ENCODE measurements at places on chromosomes 7 and 10.

DNA sequence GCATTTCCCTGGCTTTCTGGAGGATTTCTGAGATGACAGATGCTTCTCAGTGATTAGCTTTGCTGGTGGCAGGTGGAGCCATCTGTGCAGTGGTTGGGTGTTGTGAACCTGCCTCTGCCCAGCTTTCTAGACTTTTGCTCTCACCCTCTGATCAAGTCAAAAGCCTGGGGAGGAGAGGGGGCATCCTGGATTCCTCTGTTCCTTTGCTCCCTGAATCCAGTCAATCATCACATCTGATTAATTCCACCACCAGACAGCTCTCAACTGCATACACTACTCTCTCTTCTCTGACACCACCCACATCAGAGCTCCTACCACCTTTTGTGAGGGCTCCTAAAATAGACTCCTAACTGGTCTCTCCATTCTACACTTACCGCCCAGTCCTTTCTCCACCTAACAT lies 283.5 kb downstream of the WDR11 start:
- no peak for DNase-seq

GRCh38 chr7:125326666-125327255 lies 397.1 kb upstream of the POT1 start:
- DNase-seq: no peak

GRCh38 chr7:99128076-99128950 lies 15.6 kb downstream of the SMURF1 start:
- no peak for DNase-seq

DNA sequence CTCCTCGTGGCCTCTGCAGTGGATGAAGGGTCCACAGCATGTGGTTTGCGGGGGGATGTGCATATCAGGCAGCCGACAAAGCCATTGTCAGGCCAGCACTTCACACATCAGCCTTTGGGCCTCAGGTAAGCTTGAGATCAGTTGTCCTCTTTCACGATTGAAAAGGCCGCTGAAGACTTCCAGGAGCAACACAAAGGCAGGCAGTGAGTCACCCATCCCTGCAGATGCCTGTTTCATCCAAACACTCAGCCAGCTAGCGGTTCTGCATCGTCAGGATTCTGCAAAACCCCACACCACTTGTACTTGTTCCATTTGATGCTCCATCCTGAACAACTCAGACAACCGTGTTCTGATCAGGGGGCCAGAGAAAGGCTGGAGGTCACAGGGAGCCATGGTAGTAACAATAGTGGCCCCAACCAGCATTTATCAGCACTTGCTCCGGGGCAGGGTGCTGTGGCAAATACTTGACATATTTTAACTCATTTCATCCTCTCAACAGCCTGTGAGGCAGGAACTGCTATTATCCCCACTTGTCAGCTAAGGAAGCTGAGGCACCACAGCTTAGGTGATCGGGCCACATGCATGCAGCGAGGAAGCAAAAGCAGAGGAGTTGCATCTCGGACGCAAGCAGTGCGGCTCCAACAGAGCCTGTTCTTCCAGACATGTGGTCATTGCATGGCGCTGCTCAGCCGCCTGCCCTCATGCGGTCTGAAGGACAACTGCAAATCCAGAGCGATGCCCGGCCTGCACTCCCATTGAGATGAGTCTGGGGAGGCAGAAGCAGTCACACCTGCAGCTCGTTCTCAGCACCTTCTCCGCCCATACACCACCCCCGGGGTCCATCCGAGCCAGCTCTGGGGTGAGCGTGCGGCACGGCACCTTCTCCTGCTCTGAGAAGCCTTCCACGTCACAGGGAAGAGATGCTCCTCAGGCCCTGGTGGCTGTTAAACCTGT lies 144.9 kb downstream of the PAXIP1 start:
- no peak for DNase-seq

GRCh38 chr7:67484244-67484751 lies 487.7 kb downstream of the TYW1 start:
- DNase-seq: no peak

GRCh38 chr7:115226410-115226809 lies 304.5 kb downstream of the MDFIC start:
- DNase-seq: no peak

GRCh38 chr10:29618341-29619171 lies 16.2 kb downstream of the SVIL start:
- DNase-seq: no peak

DNA sequence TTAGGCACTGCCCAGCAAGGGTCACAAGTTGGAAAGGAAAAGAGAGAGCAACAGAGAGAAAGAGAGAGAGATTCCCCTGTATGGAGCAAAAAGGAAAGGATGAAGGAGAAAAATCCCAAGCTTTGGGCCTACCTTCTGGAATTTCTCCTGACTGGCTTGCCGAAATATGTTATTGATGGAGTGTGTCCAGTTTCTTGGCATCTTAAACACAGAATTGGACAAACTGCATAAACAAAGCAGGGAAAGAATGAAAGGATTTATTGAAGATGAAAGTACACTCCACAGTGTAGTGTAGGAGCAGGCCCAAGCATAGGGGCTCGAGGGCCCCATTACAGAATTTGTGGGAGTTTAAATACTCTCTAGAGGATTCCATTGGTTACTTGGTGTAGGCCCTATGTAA lies 627.8 kb upstream of the CNTNAP2 start:
- DNase-seq: no peak

GRCh38 chr10:89580243-89580642 lies 44.8 kb upstream of the SLC16A12 start:
- DNase-seq: no peak

- peak; percentile 31 for DNase-seq
These were observed 598 bp downstream of the MMS19 start for GRCh38 chr10:97497572-97498075.

- no peak for DNase-seq
These were observed 18.5 kb downstream of the SRI start for GRCh38 chr7:88201305-88201704.

GRCh38 chr10:119783665-119784027 lies 57.8 kb downstream of the INPP5F start:
- no peak for DNase-seq

- no peak for DNase-seq
These were observed 162.3 kb upstream of the NPS start for GRCh38 chr10:127386606-127387327.

DNA sequence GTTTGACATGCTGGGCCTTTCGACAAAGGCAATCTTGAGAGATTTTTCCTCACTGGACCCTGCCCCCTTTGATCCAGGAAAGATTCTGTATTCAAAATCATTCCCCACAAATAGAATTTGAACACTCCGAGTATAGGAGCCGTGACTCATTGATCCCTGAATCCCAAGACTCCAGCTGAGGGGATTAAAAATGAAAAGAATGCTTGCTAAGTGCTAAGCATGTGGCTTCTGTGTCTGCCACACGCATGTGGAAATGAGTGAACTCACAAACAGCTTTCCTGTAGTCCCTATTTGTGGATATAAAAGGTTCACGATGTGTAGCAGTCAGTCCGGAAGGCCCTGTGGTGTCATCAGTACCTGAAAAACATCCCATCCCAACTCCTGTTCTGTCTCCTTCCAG lies 674.3 kb downstream of the SDK1 start:
- DNase-seq: no peak

DNA sequence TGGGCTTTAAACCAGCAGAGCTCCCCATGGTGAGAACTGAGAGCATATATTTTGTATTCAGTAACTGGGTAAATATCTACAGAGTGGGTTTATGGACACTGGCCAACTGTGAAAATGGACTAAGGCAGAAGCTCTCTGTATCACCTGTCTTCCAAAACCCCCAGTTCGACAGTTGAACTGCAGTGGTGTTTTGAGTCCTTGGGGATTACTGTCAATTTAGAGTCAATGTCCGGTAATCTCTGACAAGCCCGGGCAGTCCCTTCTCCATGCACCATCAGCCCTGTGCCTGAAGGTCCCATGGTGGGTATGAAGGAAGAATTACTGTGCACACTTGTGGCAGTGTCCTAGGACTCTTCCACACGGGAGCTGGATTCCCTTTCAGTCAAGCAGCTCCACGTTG lies 235.0 kb downstream of the CCSER2 start:
- DNase-seq: no peak

DNA sequence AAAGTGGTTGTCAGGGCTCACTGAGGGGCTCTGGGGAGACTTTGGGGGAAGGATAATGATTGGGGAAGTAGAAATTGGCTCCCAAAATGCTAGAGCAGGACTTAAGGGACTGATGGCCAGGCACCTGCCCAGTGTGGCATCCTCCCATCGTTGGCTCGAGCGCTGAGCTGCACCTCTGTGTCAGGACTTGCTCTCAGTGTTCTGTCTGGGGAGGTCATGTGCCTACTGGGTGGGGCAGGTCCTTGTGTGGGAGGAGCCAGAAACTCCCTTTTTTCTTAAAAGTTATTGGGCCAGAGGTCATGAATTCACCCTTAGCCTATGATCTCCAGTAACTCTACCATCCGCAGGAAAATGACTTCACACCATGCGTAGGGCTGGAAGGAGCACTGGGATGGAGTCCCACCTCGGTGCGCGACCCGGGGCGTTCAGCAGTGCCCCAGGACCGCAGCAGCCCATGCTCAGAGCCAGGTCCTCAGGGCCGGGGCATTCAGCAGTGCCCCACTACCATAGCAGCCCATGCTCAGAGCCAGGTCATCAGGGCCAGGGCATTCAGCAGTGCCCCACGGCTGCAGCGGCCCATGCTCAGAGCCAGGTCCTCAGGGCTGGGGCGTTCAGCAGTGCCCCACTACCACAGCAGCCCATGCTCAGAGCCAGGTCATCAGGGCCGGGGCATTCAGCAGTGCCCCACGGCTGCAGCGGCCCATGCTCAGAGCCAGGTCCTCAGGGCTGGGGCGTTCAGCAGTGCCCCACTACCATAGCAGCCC lies 221.9 kb downstream of the EBF3 start:
- DNase-seq: no peak

DNA sequence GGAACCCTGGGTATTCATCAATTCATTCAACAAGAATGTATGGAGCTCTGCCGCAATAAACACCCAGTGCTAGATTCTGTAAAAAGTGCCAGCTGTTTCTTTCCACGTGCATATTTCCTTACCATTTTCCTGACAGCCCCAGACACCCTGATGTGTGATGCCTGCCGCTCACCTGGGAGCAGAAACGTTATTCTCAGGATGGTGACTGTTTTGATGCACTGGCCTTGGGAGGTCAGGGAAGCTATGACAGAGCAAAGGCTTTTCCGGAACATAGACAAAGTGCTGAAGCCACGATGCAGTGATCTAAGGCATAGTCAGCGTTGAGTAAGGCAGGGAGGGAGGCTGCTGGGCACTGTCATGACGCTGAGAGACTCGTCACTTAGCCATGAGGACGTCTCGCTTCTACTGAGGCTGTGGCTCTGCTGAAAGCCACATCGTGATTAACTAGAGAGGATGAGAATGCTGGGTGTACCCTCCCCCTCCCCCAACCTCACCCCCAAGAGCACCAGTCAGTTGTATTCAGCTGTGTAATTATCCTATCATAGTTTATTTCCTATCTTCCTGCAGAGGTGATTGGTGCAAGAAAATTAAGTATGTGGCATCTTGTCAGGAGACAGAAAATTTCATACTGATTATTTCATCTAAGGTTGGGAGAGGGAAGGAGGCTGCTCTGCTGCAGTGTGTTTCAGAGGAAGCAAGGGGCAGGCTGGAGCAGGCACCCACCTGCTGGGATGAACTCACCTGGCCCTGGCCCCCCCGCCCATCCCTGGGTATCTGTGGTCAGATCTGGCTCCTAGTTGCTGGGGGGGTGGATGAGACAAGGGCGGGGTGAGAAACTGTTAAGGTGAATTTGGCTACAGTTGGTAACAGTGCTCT lies 48.8 kb upstream of the SMNDC1 start:
- peak; percentile 48 for DNase-seq

Measured in effector memory CD8-positive, alpha-beta T cell (primary cell).